ENCODE measurements at places on chromosomes 13 and 19.
A peak's percentile ranks its signal among the peaks of the same experiment; 100 is the strongest.

GRCh38 chr13:33838647-33839046, 20.7 kb downstream of the RFC3 start:
- DNase-seq: no peak

- no peak for DNase-seq
Measured at GRCh38 chr19:47531640-47532387, 17.0 kb upstream of the NAPA start.

GRCh38 chr13:74528734-74529513, 394.7 kb upstream of the KLF12 start:
- no peak for DNase-seq

GRCh38 chr19:12035220-12036172, at the start of gene ZNF433:
ZNF433 (minus strand) TSS chr19:12035679; CDS start chr19:12035539, 140 bp downstream.
- DNase-seq: no peak

- no peak for DNase-seq
Measured at GRCh38 chr19:46100344-46100743, 24.1 kb downstream of the IGFL3 start.

- peak; percentile 51 for DNase-seq
Measured at GRCh38 chr13:109904218-109904617, 117.8 kb upstream of the IRS2 start.

GRCh38 chr13:24627090-24627714, 53.0 kb upstream of the ATP12A start:
- no peak for DNase-seq

DNA sequence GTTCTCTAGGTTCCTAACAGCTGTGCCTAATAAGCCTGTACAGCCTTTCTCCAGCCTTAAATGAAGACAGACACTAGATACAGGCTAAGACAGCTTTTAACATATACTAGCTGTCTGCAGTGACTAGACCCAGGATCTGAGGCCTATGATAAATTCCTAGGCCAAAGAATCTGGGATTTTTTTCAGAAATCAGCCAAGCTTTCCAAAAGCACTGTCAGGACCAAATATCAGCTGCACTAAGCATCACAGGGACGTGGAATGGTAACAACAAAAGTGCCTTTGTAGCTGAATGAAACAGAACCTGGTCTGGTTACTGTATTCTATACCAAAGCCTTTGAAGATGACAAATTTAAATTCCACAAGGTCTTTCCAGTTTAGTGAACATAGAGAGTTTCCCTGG, 77.9 kb upstream of the DOCK9 start:
- DNase-seq: no peak

GRCh38 chr13:75426421-75426820, 55.5 kb downstream of the TBC1D4 start:
- DNase-seq: no peak

DNA sequence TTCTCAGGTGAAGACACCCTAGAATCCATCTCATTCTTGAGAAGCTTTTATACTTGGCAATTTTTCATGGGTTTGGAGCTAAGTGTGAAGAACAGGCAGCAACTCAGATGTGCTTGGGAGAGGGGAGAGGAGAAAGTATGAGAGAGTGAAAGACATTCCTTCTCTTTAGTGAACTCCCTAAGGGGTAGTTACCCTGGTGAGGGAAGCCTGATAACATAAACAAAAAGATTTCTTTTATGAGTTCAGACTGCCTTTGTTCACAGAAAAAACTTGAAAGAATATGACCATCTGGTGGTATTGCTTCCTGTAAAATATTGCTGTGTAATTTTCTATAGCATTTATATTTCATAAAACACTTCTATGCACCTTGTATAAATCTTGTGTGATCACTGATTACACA, at the start of gene STOML3:
Gene STOML3, minus strand, starts transcription at position 139 of the 400 bp plus-strand sequence. Its CDS starts 110 bp downstream, at position 29.
- DNase-seq: no peak

DNA sequence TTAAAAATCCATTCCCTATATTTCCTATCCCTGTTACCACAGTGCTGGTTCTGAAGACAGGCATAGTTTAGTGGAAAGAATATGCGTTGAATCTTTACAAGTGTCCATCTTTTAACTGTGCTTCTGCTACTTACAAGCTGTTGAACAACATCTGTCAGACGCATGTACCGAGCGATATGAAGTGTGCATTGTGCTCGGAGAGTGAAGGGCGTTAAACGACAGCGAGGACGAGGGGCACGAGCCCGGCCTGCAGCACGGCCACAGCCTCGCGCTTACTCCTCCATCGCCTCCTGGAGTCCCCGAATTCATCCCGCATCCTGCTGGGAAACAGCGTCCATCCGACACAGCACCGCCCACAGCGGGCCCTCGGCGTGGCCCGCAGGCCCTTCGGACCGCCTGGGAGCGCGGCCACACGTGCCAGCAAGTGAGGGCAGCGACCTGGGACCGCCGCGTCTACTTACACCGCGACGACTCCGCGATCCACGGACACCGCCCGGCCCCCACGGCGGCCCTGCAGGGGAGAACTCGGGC, 514 bp downstream of the PCID2 start:
- no peak for DNase-seq
